NCI-H187 (cell line): ENCODE measurements at places on chromosomes 1 and 21.

DNA sequence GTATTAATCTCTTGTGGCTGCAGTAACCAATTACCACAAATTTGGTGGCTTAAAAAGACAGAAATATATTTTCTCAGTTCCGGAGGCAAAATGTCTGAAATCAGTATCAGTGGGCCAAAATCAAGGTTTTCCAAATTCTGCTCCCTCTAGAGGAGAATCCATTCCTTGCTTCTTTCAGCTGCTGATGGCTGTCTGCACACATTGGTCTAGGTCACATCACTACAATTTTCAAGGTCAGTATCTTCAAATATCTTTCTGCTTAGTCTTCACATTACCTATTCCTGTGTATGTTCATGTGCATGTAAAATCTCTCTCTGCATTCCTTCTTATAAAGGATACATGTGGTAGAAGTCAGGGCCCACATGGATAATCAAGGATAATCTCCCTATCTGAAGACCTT is 999.4 kb downstream of the KCNT2 start:
- DNase-seq: no peak

- DNase-seq: peak; percentile 61
Observed at GRCh38 chr1:85048296-85049064, at the start of gene MCOLN3. MCOLN3 (minus strand) TSS chr1:85048500; CDS start chr1:85045360, 3,140 bp downstream.

DNA sequence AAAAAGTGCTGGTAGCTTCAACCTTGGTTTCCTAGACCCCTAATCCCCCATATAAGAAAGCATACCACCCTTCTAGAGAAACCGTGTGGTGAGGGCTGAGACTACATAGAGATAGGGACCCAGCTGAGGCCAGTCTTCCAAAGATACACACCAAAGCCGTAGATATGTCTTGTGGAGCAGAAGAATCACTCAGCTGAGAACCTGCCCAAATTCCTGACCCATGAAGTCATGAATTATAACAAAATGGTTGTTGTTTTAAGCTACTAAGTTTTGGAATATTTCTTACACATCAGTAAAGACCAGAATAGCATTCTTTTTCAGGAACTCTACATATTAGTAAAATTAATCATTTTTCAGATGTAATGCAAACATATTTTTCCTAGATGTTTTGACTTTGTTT is 3.3 kb upstream of the SNRPE start:
- DNase-seq: no peak

DNA sequence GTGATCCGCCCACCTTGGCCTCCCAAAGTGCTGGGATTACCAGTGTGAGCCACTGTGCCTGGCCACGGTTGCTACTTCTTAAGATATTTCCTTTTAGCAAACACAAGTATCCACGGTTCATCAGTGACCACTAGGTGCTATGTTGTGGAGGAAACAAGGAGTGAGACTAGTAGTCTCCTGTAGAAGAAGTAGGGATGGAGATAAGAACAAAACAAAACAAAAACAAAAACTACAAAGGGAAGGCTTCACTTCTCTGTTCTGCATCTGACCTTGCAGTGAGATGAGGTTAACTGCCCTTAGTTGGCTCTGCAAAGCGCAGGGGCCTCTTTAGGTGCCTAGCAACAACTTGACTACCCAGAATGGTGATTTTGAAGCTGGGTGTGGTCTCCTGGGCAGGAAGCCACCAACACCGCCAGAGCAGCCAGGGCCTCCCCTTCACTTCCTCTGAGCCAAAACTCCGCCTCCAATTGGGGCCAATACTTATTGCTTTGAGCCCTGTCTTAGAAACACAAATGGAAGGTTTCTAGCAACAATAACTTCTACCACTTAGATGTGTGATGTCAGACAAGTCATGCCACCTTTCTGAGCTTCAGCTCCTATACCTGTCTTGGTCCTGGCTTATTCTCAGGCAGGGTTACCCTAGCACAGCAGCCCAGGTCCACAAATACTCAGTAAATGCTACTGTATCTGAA is 12.8 kb upstream of the CDC42 start:
- DNase-seq: no peak

GRCh38 chr21:26495283-26495849 is 77.7 kb downstream of the CYYR1 start:
- DNase-seq: no peak
